ENCODE measurements at places on chromosomes 16 and 17.
A peak's percentile ranks its signal among the peaks of the same experiment; 100 is the strongest.

DNA sequence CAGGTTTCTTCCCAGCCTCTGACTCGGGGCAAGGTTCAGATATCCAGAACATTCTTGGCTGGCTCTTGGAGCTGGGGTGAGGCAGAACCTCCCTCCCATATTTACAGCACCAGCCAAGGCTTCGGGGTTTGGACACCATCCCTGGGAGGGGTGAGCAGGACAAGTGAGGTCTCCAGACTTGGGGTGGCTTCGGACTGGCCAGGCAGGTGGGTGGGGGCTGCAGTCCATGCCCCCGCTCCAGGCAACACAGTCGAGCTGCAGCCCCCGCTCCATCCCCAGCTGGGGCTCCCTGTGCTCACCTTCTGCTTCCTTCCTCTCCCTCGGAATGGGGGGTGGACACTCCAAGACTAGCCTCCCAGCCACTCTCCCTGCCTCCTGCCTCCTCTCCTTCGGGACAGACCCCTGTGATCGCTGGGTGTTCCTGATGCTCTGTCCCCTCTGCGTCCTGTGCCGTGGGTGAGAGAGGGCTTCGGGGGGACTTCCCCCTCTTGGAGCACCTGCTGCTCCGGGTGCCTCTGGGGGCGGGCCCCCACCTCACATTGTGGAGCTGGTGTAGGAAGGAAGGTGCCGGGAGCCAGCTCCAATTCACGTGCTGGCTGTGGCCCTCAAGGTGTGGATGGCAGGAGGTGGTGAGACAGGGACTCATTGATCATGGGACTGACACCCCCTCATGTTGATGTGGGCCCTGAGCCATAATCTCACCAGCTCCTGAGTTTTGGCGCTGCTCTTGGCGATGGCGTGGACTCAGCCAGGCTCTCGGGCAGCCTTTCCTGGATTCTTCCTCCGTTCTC lies 189.2 kb downstream of the SEC14L1 start:
- DNase-seq, result no peak

- no peak for DNase-seq
Measured at GRCh38 chr16:61306204-61306603, 730.0 kb downstream of the CDH8 start.

GRCh38 chr16:57651344-57652333 lies 16.5 kb upstream of the ADGRG3 start:
- DNase-seq, result no peak

GRCh38 chr16:4915226-4915761 lies 21.7 kb downstream of the PPL start:
- DNase-seq, result no peak

DNA sequence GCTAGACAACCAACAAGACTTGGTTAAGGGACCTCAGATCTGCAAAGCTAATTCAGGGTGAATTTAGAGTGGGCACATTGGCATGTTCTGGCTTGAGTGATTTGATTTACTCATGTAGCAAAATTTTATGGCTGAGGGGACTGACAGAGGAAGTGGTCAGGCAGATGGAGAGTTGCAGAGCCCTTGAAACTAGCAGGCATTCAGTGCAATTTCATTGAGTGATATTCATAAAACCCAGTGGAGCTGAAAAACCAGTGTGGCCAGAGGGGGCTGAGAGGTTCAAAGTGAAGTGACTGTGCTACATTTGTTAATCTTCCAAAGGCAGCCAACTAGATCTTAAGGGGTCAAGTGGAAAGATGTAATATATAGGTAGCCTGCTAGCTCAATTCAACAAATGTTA lies 2.2 kb upstream of the TMEM94 start:
- DNase-seq, result no peak

DNA sequence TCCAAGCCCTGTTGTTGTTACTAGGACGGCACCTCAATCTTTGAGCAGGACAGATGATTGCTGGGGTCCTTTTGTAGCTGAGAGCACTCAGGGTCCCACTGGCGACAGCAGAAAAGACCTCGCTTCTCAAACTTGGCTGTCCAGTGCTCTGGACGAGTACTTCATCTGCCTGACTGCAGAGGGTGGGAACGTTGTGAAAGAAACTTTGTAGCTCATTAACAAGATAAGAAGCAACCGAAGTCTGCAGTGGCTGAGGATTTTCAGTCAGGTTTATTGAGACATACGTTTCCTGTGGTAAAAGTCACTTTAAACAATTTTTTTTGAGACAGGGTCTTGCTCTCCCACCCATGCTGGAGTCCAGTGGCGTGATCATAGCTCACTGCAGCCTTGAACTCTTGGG lies 191.7 kb downstream of the PRKCB start:
- no peak for DNase-seq

- DNase-seq, result no peak
Measured at GRCh38 chr17:47948706-47949196, 7.4 kb downstream of the PNPO start.

- DNase-seq, result no peak
Measured at GRCh38 chr17:34313164-34313563, 6.1 kb upstream of the CCL8 start.

- DNase-seq, result no peak
Measured at GRCh38 chr17:65123757-65124675, 13.2 kb upstream of the RGS9 start.

DNA sequence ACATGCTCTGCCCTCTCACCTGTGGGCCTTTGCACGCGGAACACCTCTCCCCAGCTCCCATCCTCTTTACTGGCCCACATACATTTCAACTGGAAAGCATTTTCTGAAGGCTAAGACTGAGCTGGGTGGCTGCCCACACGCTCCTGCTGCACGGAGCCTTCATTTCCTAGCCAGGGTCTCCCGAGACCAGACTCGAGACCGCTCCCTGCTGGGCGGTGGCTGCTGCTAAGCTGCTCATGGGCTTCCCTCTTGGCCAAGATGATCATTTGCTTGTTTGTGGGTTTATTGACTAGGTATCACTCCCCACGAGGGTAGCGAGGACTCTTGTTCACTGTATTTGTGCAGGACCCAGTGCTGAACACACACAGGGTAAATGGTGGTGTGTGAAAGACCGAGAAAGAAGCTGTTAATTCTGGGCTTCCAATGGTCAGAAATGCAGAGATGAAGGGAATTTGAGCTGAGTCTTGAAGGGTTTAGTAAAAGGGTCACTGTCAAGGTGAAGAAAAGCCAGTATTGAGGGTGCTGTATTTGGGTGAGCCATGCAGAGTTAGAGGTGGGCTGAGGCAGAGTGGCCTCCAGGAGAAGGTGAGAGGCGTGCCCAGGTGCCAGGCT lies 907 bp downstream of the TRAPPC2L start:
- DNase-seq, result peak; percentile 38

GRCh38 chr16:53805113-53805512 lies 101.2 kb downstream of the FTO start:
- no peak for DNase-seq

Measured in stimulated activated CD8-positive, alpha-beta memory T cell treated with anti-CD3 and anti-CD28 coated beads, Interleukin-2, amount 100 ng/mL, for 1 hour (primary cell).